ENCODE measurements at places on chromosomes 1 and 21. TPM values are rescaled to one million over a fixed set of nuclear protein-coding genes. Genes with fewer than 3 reads are reported as not detected.

The FCRLB gene
- total RNA-seq: 3.9 TPM

The QSOX1 gene
- total RNA-seq: 285 TPM

The GPR37L1 gene
- total RNA-seq: 0.10 TPM

The SNX7 gene
- total RNA-seq: 25.0 TPM

The FAM229A gene
- total RNA-seq: 5.5 TPM

The CD2 gene
- 7.1 TPM for total RNA-seq

The DNASE2B gene
- total RNA-seq: 0.34 TPM

The CDK18 gene
- 28.6 TPM for total RNA-seq

The RNU1-3 gene
- total RNA-seq: 1,626 TPM

The PRDX6 gene
- 167 TPM for total RNA-seq

The KCNJ10 gene
- total RNA-seq: not detected

The CLIC6 gene
- 24.1 TPM for total RNA-seq

The TRIM67 gene
- not detected for total RNA-seq

The CDC42SE1 gene
- 172 TPM for total RNA-seq

The TRABD2B gene
- 4.6 TPM for total RNA-seq

The PTPN7 gene
- total RNA-seq: 4.2 TPM

The NBPF4 gene
- total RNA-seq: 0.34 TPM

DNA sequence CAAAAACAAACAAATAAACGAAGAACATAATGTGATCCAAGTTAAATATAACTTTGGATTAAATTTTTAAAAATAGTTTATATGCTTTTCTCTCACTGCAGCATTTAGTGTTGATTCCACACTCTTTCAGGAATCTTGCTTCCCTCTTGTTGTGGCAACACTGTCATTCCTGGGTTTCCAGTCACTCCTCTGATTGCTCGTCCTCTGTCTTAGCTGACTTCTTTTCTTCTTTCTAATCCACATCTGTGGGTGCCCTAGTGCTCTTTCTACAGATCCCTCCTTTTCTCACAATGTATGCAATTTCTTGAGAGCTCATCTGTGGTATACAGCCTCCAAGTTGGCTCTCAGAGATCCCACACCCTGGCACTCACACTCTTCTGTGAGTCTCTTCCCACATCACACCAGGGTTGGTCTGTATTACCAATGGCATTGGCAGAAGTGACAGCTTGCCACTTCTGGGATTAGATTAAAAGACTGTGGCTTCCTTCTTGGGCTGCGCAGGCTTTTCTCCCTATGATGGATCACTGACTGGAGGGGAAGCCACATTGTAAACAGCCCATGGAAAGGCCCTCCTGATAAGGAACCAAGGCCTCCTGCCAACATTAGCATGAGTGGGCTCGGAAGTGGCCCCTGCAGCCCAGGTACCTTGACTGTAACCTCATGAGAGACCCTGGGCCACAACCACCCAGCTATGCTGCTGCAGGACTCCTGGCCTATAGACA, 11.5 kb upstream of the MYOC start:
- no peak for DNase-seq

DNA sequence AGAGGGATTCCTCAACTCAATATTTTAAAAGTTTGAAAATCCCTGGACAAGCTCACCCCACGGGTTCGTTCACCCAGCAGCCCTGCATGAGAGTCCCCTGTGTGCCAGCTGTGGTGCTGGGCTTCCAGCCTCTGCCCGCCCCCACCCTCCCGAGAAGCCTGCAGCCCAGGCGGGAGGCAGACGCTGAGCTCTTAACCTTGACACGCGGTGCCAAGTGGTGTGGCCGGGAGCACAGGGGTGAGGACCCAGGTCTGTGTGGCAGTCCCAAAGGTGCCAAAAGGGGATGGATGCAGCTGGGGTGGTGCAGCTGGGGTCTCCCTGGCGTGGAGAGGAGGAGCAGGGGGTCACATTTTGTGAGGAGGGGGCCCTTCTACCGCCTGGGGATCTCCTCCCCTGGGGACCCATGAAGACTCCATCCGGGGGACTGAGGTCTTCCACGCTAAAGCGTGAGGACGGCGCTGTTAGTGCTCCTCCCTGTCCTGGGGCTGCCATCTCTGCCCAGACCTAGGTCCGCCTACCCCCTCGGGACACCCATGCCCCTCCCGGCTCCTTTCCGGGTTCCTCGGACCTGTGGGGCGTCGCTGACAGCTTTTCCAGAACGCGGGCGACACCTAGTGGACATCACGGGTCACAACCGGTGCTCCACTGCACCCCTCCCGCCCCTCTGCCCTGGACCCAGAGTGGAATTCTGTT, 12.9 kb downstream of the PLA2G2F start:
- peak; percentile 89 for DNase-seq

DNA sequence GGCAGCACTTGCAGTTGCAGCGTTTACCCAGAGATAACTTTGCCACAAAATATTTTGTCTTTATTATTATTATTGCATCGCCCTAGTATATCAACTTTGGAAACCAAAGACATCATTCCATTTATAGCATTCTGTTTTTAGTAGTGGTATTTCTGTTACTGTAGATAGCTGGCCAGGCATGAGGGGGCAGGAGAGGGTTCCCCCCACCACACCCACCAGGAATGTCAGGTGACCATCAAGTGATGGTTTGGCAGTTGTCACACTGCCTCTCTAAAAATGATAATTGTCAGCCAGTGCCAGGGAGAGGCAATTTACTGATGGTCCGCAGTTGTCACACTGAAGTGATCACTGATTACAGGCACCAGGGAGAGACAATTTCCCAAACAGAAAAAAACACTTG, 135.6 kb downstream of the TSEN15 start:
- DNase-seq: no peak

DNA sequence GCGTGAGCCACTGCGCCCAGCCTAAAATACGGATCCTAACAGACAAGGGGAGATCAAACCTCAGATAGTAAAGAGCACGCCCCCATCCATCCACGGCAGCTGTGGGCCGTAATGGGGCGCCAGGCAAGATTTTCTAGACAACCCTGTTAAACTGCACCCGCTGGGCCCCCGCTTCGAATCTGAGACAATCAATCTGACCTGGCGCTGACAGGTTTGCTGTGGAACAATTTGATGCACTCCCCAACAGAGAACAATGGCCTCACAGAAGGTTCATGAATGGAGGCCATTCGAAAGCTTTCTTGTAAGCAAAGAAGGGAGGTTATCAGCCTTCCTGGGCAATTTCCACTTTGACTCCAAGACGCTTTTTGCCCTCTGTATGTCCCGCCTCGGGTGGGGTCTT, 30.5 kb downstream of the CLSTN1 start:
- no peak for DNase-seq

DNA sequence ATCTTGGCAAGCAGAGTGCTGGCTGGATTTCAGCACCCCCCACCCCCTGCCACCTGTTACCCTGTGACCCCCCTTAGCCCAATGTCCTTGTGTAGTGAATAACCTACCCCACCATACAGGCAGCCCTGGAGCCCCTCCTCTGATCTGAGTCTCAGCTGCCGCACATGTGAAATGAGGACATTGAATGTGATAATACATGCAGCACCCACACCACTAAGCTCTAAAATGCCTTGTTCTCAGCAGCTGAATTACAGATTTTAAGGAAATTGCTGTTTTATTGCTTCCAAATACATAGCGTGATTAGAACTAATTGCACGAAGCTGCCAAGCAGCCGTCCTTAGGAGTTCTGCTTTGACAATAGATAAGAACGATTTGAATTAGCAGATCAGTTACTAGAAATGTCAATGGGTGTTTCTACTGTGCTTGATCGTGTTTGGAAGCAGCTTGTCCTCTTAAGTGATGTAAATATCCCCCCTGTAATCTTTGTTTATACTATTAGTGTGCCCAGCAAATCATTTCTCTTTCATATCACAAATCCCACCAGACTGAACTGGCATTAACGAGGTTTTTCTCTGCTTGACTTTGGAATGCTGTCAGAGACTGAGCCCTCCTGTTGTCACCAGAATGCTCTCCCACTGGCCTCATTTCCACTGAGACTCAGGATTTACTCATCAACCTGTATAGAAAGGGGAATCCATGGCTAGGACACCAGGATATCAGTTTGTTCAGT, 4.9 kb downstream of the SLAMF8 start:
- DNase-seq: no peak

- DNase-seq: peak; percentile 88
Measured at GRCh38 chr1:27662707-27663393, 9.1 kb downstream of the IFI6 start.

DNA sequence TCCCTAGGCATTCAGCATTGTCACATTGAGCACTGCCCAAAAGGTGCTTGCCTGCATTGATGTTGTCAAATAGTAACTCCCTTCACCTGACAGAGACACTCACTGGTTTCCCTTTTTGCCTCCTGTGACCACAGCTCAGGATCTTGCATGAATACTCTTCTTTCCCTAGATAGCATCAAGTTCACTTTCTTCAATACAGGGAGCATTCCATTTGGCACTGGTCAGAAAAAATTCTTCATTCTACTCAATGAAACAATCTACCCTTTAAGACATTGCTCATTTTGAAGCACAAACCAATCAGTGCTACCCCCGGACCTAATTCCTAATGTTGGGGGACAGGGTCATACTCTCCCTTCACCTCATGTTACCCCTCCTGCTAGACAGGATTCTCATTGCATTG, 319.0 kb upstream of the SNX7 start:
- DNase-seq: no peak

- DNase-seq: no peak
Measured at GRCh38 chr1:233112186-233113008, 162.0 kb downstream of the NTPCR start.

- no peak for DNase-seq
Measured at GRCh38 chr21:31530897-31531705, 128.4 kb upstream of the SOD1 start.

DNA sequence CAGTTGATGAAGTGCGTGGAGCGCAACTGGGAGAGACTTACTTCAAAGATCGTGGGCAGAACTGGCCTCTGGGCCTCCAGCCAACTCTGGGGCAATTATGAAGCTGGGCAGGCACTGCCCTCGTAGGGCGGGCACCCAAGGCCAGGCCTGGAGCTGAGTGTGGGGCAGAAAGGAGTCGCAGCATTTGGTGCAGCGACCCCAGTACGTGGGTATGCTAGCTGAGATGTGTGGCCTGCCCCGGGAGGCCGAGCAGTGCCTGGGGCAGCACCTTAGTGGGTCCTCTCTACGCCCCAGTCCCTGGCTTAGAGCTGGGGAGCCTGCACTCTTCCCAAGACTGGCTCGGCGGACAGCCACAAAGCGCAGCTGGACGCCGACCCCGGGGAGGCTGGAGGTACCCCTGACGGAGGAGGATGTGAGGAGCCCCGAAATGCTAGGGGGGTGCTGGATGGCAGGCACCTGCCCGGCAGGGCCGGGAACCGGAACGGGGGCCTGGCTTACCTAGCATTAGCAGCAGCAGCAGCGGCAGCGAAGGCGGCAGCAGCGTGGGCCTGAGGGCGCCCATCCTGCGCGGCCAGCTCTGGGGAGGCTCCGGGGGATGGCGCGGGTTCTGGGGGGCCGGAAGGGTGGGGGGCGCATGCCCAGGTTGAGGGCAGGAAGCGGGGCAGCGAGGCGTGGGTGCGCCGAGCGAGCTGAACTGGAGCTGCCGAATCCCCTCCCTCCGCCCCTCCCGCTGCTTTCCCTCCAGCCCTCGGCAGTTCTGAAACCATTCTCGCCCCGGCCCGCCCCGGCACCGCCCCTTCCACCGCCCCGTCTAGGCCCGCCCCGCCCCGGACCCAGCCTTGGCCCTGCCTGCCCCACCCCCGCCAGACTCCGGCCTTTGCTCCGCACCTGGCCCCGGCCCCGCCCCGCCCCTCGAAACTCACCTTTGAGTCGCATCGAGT, at the start of gene IGSF8:
TSS of gene IGSF8 (minus strand) at position 709 of the 941 bp plus-strand sequence. CDS start at position 562, 147 bp downstream.
- DNase-seq: peak; percentile 96

DNA sequence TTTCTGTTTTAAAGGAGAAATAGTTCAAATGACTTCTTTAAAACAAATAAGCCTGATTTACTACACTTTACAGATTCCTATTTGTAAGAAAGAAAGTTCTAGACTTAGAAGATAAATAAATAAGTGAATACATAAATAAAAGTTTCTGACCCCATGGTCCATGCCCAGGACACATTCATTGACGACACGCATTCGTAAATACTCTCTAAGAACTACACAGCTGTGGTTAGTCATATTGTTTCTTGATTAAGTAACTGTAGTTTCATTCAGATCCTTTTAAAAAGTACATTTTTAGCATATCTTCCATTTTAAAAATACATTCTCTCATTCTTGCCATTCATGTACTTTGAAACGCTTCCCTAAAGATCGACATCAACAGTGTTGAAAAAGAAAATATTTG, 497.4 kb downstream of the SETD4 start:
- DNase-seq: no peak

GRCh38 chr21:27001526-27001925, 34.6 kb upstream of the ADAMTS5 start:
- no peak for DNase-seq

DNA sequence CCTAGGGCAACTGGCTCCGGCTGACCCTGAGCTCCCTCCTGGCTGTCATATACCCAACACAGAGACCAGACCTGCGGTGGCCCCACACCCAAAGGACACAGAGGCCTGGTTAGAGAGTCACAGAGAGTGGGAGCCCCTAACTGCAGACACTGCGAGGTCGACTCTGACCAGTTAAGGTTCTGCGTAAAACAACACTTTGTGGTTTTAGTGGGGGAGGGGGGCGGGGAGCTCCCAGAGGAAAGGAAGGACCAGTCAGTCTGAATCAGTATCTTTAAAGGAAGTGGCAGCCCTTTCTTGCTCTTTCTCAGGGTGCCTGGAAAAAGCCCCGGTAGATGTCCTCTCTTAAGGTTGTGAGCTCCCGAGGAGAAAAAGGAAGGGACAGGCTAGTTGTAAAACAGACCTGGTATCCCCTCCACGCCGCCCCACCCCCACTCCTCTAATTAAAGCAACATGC, 2.4 kb downstream of the SSBP3 start:
- DNase-seq: no peak

DNA sequence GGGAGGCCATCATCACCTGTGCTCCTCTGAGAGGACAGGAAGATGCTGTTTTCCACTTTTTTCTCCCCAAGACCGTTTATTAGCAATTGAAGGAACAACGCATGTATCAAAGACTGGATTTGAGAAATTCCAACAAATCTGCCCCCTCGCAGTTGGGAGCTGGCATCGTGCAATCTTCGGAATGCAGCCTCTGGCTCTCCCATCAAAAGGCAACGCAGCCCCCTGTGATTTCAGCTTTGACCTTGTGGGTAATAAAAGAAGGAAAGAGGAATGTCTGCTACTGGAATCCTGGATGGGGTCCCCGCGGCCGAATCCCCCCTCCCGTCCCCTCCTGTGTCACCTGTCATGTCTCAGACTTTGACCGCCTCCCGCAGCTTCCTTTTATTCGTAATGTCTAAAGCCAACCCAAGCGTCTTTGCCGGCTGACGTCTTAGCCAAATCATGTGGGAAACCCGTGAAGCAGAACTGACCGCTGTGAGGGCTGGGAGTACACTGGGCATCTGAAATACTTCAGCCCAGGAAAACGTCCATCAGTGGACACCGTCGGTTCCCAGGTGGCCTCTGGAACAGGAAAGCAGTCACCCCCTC, 101.5 kb downstream of the WDR4 start:
- no peak for DNase-seq

DNA sequence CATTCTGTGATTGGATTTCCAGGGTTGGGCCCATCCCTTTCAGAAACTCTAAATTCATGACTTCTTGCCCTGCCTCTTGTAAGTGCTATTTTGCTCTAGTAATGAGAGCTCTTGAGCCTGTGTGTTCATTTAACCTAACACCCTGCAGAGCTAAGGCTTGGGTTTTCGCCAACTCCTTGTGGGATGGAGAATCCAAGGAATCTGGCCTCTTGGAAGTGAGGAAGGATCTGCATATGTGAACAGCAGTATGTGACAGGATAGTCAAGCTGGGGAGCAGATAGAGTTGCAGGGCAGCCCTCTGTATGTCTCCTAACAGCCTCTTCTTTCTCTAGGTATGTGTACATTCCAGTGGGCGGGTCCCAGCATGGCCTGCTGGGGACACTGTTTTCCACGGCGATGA, 258.9 kb downstream of the HHAT start:
- DNase-seq: no peak
